Right cardiac atrium (tissue), 5 donors: ENCODE measurements at places on chromosomes 16 and 17. TPM values are rescaled to one million over a fixed set of nuclear protein-coding genes. Genes with fewer than 3 reads are reported as not detected.
A peak's percentile ranks its signal among the peaks of the same experiment; 100 is the strongest.

The CIBAR2 gene
- not detected for total RNA-seq

The CACNG3 gene
- total RNA-seq, result not detected

The CRHR1 gene
- not detected for total RNA-seq

The SNF8 gene
- total RNA-seq, result 83.7 TPM

- DNase-seq, result no peak
Observed at GRCh38 chr17:51888816-51889215, 269.7 kb downstream of the CA10 start.

GRCh38 chr17:6567528-6568183, 11.3 kb upstream of the PITPNM3 start:
- no peak for DNase-seq

The ELMO3 gene
- total RNA-seq, result 0.78 TPM

DNA sequence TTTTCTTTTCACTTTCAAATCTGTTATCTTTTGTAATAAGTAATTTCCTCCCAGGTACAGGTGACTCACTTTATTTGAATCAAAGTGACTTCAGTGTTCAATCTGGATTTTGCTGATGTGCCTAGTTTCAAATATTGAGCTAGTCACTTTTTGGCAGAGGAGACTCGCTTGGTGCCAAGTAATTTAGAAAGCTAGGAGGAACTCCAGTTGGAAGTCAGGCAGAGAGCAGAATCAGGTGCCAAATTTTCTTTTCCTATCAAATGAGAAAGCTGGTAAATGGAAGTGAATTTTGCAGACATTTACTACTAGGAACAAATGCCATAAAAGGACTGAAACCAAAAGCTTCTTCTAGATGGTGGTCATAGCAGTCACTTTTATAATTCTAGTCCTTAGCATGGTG, 656.0 kb upstream of the KIF2B start:
- no peak for DNase-seq

The ABCC6 gene
- total RNA-seq, result 3.7 TPM

The ABCC12 gene
- total RNA-seq, result not detected

DNA sequence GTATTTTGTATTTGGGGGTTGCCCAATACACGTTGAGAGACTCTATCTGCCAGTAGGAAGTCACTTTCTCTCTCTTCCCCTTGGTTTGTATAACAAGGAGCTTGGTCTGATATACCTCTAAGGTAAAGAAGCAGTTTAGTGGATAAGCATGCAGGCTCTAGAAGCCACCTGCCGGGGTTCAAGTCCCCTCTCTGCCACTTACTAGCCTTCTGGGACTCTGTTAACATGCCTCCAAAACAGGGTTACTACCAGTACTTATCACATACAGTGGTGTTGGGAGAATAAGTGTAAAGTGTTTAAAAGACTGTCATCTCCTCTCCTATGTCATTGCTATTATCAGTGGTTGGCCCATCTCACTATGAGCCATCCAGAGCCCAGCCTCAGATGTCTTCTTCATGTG, 156.1 kb upstream of the HS3ST3A1 start:
- no peak for DNase-seq

GRCh38 chr16:70711211-70712031, 25.6 kb upstream of the MTSS2 start:
- no peak for DNase-seq

GRCh38 chr16:75462806-75463205, 1.7 kb downstream of the TMEM170A start:
- DNase-seq, result no peak

DNA sequence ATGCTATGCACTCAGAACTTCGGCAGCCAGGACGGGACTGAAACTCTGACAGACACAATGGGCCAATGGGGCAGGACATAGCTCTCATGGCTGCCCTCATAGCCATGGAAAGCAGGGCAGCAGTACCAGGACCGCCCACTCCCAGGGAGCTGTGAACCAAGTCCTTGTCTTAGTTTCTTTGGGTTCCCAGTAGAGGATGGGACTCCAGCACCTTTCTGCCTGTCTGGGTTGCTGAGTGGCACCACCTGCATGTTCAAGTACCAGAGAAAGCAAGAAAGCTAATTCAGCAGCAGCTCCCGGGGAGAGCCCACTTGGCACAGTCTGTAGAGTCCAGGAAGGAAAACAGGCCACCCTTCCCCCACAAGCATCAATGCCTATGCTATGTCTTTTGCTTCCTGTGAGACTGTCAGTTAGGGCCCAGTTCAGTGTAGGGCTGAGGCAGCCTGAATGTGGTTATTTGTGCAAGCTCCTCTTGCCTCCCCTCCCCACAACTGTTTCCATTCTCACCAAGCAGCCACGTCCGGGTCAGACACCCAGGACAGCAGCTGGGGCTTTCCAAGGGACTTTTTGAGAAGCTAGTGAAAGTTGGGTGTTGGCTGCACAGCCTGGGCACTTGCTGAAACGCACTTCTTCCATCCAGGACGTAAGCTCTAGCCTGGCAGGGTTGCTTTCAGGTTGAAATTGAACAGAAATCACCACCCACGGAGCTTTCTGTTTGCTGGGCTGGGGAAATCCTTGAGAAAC, 7.8 kb downstream of the SUPT4H1 start:
- DNase-seq, result no peak

The KRT34 gene
- not detected for total RNA-seq

The C1QL1 gene
- total RNA-seq, result 1.6 TPM

DNA sequence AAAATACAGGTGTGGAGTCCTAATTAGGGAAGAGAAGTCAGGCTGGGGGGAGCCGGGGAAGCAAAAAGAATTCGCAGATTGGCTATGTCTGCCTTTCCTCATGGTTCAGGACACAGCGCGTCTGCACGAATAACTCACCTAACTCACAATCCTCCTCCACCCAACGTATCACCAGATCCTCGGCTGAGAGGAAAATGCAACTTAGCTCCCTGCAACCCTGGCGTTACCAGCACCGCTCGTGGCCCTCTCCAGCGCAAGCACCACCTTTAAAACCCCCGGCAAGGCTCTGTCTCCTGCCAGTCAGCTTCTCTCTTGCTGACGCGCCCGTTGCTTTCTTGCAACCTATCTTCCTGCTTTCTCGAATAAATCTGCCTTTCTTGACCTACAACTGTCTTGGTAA, 49.8 kb upstream of the METRNL start:
- no peak for DNase-seq

DNA sequence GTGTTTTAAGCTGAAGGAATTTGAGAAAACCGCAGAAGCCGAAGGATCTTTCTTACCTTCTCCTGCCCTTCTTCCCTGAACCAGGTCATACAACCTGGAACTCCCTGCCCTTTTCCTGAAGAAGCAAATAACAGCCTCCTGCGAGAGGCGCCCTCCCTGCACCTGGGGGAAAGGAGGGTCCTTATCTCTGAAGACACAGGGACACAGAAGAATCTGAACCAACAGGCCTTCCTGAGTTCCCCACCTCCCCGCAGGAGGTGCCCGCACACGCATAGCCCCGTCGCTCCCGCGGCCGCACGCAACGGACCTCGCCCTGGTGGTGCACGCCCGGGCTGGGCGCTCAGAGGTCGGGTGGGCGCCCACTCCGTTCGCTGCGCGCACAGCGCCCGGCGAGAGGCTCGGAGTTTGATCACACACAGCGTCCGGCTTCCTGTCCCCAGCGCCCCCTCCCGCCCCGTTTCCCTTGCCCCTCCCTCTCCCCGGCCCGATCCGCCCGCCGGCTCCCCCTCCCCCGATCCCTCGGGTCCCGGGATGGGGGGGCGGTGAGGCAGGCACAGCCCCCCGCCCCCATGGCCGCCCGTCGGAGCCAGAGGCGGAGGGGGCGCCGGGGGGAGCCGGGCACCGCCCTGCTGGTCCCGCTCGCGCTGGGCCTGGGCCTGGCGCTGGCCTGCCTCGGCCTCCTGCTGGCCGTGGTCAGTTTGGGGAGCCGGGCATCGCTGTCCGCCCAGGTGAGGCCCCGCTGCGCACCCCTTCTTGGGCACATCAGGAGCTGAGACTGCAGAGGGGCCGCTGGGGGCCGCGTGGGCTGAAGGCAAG, at the start of gene TNFSF12:
Gene TNFSF12, plus strand, starts transcription at position 474 of the 816 bp plus-strand sequence. Its CDS starts 96 bp downstream, at position 570.
- DNase-seq, result peak; percentile 92
